ENCODE measurements at places on chromosomes 1 and 21.

- DNase-seq = no peak
Observed at GRCh38 chr1:3121401-3122210, 52.6 kb downstream of the PRDM16 start.

DNA sequence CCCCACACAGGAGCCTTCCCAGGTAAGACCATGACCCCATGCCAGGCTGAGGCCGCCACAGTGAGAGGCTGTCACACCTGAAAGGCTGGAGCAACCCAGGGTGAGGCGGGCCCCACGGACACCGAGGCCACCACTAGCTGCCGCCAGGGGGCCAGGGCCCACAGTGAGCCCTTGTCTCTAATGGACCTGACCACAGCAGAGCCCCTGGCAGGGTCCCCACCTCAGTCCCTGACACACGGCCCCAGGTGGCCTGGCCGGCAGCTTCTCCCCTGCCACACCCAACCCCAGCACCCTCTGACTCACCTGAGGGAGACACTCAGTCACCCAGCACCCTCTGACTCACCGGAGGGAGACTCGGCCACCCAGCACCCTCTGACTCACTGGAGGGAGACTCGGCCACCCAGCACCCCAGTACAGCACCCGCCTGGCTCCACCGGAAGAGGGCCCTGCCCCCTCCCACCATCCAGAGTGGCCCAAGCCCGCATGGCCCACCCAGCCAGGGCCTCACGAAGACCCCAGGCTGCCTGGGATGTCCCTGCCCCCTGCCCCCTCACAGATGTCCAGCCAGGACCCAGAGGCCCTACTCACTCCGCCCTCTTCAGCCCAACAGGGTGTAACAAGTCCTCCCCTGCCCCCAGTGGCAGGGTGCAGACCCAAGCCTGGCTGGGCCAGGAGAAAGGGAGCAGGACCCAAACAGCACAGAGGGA is 4.4 kb downstream of the DVL1 start:
- peak; percentile 62 for DNase-seq

DNA sequence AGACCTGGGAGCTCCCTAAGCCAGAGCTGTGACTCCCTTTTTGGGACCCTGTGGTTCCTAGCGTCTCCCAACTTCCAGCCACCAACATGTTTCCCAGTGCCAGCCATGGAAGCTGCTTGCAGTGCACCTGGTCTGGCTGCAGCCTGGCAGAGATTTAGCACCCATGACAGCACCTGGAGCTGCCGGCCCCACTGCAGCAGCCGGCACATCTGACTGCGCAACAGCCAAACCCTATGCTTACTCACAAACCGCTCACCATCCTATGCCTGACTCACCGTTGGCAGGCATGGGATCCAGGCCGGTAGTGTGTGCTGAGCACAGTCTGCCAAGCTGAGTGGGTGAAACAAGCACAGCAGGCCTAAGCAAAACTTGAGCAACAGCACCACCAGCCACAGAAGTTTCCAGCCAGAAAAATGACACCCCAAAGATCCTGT is 435.9 kb upstream of the PRMT6 start:
- no peak for DNase-seq

DNA sequence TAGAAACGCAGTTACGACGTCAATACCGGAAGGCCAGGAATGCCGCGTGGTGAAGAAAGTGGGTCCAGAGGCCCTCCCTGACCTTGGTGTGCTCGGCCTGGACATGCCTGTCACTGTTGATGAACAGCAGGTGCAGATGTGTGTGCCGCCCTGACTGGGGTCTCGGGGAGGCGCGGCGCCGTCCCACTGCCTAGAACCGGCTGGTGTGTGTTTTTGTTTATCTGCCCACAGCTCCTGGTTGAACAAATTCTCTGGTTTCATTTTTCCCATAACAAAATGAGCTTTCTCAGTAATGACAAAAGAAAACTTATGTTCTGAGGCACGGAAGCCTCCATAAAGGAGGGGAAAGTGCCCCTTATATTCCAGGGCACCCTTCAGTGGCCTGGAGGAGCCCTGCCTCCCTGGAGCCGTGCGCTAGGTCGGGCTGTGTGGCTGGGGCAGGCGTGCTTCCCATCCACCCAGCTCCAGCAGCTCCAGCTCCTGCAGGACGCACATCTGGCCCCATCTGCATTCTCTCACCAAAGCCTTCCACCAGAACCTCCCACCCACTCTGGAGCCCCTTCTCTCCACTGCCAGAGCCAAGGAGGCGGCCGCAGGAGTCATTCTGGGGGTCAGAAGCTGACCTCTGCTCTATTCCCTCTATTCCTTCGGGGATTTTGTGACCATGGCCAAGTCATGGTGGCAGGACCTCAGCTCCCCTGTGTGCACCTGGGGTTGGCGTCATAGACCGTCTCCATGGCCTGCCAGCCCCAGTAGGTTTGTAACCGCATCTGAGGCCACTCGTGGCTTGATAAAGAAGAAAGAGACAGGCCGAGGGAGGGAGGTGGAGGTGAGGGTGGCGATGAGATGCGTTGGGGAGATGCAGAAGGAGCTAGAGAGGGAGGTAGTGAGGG is 20.1 kb upstream of the COL18A1 start:
- no peak for DNase-seq

GRCh38 chr1:19661721-19662228 is 2.9 kb upstream of the HTR6 start:
- peak; percentile 56 for DNase-seq
